ENCODE measurements at places on chromosomes 5 and 9.

DNA sequence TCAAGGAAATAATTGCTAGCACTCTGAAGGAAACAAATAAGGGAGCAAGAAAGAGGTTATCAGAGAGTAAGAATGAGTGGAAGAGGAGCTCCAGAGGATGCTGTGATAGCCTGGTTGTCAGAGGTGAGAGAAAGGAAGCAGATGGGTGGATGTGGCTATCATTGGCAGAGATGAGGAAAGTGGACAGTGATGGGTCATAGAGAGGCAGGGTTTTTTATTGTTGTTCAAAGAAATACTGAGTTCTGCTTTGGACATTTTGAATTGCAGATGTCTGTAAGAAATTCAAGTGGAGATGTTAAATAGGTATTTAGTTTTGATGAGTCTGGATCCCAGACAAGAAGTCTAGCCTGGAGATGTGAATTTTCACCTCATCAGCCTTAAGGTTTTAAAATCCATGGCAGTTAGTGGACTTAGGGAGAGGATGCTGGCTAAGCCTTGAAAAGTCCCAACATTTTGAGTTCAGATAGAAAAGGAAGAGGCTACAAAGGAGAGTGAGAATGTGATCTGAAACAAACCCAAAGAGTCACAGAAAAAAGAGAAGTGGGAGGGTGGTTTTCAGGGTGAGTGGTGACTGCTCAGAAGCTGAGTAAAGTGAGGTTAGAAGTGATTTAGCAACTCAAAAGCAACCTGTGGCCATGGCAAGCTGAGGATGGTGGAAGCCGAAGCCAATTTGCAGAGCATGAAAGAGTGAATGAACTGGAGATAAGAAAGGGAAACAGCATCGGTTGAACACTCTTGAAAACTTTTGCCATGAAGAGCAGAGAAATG, 50.4 kb downstream of the PPIC start:
- no peak for DNase-seq

GRCh38 chr5:89200899-89201298, 317.9 kb upstream of the MEF2C start:
- no peak for DNase-seq

DNA sequence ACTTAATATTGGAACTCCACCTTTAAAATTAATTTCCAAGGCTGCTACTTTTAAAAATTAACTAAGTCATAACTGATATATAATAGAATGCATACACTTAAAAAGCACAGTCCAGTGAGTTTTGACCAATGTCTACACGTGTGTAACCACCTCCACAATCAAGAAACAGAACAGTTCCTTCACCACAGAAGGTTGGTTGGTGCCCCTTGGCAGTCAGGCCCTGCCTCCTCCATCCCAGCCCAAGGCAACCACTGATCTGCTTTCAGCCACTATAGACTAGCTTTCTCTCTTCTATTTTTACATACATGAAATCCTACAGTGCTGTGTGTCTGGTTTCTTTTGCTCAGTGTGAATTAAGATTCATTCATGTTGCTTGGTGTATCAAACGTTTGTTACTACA, 215.2 kb downstream of the CRB2 start:
- no peak for DNase-seq

- DNase-seq = no peak
Observed at GRCh38 chr5:164060786-164061355, 555.5 kb downstream of the MAT2B start.

GRCh38 chr5:171589461-171589860, 170.0 kb downstream of the FGF18 start:
- DNase-seq = no peak

Data from choroid plexus epithelial cell (primary cell).